ENCODE measurements at places on chromosomes 6 and 20. TPM values are rescaled to one million over a fixed set of nuclear protein-coding genes. Genes with fewer than 3 reads are reported as not detected.

The GABRR1 gene
- polyA plus RNA-seq = 0.11 TPM

The RHAG gene
- 0.24 TPM for polyA plus RNA-seq

The BNIP5 gene
- not detected for polyA plus RNA-seq

The CGA gene
- polyA plus RNA-seq = not detected

DNA sequence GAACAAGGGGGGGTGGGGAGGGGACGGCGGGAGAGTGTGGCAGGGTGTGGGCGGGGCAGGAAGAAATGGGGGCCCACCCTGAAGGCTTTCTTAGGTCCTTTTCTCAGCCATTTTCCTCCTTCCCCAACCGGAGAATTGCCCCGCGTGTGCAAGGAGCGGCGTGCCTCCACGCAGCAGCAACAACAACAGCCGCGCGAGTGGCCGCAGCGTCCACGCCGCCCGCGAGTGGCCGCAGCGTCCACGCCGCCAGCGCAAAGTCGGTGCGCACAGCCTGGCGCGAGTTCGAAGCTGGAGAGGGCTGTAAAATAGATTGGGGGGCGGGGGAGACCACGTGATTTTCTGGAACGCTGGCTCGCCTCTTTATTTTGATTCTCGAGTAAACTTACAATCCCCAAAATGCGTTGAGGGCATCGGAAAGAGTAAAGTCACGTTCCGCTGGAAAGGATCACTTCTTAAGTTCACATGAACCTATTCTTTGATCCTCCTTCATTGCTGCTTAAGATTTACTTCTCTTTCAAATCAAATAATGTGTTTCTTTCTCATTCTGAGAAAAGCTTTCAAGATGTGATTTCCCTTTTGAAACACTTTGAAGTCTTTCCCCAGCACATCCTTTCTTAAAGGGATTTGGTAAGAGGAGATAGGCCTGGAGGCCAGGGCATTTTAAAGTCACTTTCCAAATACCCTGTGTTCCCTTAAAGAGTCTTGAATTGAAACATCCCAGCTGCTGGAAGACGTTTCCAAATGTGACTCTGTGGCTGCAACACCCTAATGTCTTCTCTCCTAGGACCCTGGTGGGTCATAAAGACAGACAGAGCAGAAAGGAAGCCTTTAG is 66.7 kb upstream of the ZNF217 start:
- no peak for DNase-seq

DNA sequence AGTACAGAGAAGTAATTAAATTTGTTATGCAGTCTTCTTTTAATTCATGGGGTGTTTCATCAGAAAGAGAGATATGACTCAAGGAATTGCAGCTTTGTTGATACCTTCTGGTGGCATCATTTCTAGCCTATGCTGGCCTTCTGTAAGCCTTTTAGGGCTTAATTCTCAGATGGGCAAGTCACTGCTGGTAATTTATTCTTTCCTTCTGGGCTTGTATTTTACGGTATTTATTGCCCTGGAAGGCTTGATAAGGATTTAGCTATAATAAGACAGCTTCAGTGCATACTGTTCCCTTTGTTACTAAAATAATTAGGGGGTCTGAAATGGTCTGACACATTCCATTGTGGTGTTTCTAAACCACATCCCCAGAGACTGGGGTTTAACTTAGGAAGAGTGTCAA is 57.9 kb upstream of the EMILIN3 start:
- DNase-seq = no peak

DNA sequence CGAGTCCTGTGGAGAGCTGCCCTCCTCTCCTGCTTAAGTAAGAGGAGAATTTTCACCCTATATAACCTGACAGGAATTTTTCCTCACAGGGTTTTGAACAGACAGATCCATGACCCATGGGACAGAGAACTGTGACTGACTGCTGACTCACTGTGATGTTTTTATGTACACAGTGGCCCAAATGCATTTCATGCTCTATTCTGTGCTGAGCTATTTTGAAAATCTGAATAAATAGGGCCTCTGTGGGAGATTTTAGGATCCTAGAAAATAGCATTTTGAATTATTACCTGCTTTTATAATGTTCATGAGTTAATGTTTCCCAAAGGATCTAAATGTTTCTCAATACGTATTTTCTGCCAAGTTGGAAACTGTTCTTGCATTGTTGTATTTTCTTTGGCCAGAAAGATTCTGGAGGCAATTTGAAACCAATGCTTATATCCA is 577.4 kb downstream of the HTR1B start:
- no peak for DNase-seq

GRCh38 chr6:113680301-113680700 is 176.8 kb upstream of the MARCKS start:
- no peak for DNase-seq

DNA sequence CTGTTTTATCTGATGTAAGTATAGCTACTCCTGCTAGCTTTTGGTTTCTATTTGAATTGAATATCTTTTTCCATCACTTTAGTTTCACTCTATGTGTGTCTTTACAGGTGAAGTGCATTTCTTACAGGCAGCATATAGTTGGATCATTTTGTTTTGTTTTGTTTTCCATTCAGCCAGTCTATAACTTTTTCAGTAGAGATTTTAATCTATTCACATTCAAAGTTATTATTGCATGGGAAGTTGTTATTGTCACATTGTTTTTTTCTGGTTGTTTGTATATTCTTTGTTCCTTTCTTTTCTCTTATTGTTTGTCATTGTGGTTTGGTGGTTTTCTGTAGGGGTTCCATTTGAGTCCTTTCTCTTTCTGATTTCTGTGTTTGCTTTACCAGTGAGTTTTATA is 151.2 kb downstream of the PDE10A start:
- DNase-seq = no peak

GRCh38 chr20:40807821-40808170 is 118.8 kb upstream of the MAFB start:
- no peak for DNase-seq

- DNase-seq = no peak
These were observed 109.2 kb downstream of the NCOA3 start for GRCh38 chr20:47610945-47611250.

- DNase-seq = no peak
These were observed 523.1 kb downstream of the CD83 start for GRCh38 chr6:14640631-14641030.
